ENCODE measurements at places on chromosomes 1 and 21. TPM values are rescaled to one million over a fixed set of nuclear protein-coding genes. Genes with fewer than 3 reads are reported as not detected.

- DNase-seq = no peak
Observed at GRCh38 chr1:74504933-74505512, 7.4 kb downstream of the LRRC53 start.

DNA sequence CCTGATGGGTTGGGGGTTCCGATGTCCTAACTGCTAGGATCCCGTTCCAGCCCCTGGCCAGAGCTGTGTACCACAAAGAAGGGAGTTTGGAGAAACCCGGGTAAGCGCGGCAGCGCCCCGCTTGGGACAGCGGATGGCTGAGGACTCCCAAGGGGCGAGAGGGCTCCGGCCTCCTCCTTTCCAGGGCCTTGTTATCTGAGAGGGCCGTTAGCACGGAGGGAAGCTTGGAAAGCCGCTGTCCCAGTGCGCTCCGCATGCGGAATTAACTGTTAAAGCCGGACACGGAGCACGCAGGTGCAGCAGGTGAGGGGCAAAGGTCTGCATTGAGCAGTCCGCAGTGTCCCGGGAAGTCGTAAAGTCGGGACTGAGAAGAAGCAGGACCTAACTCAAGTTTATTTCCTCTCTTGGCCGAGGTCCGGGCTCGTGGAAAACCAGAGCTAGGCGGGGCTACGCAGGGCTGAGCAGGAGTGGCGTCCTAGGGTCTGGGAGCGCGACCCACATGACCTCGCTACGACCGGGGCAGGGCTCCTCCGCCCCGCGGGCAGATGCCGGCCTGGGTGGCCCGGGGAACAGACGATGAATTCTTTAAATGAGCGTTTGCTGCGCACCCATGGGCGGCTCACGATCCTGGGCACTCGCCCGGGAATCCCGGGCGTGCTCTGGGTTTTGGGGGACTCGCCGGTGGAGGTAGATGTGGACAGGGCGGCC is 4.5 kb downstream of the LHX4 start:
- DNase-seq = no peak

GRCh38 chr21:18222346-18222745 is 22.3 kb upstream of the CHODL start:
- no peak for DNase-seq

GRCh38 chr1:18913065-18913835 is 10.9 kb upstream of the ALDH4A1 start:
- no peak for DNase-seq

Gene PDZK1IP1
- 429 TPM for total RNA-seq

- no peak for DNase-seq
Observed at GRCh38 chr1:32142446-32143301, 34.8 kb downstream of the KPNA6 start.

- no peak for DNase-seq
Observed at GRCh38 chr1:209389975-209390374, 193.5 kb upstream of the CAMK1G start.

Gene LRRN2
- total RNA-seq = 1.8 TPM

All from esophagus squamous epithelium (tissue), 5 donors.